Esophagus squamous epithelium (tissue), 5 donors: ENCODE measurements at places on chromosomes 11 and 22.

DNA sequence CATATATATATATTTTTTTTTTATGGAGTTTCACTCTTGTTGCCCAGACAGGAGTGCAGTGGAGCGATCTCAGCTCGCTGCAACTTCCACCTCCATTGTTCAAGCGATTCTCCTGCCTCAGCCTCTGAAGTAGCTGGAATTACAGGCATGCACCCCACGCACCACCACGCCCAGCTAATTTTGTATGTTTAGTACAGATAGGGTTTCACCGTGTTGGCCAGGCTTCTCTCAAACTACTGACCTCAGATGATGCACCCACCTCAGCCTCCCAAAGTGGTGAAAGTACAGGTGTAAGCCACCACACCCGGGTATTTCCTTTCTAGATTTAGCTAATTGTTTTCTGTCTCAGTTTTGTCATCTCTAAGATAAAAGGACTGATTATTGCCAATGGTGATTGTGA lies 821.1 kb downstream of the CNTN5 start:
- no peak for DNase-seq

DNA sequence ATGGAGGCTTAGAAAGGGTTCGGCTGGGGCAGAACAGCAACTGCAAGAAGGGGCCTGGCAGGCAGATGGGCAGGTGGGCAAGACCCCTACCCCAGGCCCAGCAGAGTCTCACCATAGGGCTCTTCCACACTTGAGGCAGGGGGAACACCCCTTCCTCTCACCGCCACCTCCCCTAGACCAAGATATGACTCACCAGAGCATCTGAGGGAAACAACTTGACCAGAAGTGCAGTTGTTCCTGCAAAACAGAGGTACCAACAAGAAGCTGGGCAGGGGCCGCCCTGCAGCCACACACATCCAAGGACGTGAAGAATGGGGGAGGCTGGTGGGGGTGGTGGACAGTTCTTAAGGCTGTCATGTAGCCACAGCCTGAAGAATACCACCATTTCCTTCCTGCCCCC lies 10.9 kb downstream of the TMPRSS5 start:
- DNase-seq = no peak

DNA sequence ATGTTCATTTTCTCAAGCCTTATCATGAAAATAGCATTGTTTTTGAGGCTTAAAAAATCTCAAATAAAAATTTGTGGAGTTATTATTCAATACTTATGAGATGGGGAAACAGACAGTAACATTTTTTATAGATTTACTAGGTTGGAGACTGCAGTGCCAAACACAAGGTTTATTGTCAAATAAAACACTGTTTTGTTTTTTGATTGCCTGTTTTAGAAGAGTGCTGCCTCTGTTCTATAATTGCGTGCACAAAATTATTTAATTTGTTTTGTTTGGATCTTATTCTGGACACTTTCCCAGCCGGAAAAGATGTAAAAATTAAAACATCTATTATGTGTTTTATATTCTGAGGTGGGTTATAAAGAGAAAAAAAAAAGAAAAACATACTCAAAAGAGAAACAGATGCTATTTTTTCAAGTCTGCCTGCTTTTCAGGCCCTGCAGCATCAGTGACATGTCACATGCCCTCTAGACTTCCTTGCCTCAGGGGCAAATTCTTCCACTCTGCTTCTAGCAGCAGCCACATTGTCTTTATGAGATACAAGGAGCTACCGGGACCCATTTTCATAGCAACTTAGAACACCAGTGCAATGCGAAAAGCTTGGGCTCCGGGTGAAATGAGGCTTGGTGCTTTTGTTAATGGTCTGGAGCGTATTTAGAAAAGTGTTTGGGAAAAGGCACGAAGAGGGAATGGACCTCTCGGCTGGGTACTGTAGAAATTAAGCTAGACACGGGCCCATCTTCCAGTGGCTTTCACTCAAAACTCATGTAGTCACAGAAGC lies 77.5 kb downstream of the EFCAB6 start:
- no peak for DNase-seq

DNA sequence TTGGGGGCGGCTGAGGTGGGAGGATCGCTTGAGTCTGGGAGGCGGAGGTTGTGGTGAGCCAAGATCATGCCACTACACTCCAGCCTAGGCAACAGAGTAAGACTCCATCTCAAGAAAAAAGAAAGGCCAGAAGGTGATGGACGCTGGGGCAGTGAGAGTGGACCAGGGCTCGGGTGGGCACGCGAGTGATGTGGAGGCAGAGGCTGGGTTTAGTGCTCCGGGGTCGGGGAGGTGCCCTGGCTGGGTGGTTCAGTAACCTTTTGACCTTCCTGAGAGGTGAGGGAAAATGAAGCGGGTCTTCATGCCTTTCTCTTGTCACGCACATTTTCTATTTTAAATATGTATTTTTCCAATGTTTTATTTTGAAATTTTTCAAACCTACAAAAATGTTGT lies 45.1 kb downstream of the ST14 start:
- DNase-seq = no peak

- no peak for DNase-seq
Observed at GRCh38 chr22:41429232-41429950, 17.2 kb downstream of the TOB2 start.

DNA sequence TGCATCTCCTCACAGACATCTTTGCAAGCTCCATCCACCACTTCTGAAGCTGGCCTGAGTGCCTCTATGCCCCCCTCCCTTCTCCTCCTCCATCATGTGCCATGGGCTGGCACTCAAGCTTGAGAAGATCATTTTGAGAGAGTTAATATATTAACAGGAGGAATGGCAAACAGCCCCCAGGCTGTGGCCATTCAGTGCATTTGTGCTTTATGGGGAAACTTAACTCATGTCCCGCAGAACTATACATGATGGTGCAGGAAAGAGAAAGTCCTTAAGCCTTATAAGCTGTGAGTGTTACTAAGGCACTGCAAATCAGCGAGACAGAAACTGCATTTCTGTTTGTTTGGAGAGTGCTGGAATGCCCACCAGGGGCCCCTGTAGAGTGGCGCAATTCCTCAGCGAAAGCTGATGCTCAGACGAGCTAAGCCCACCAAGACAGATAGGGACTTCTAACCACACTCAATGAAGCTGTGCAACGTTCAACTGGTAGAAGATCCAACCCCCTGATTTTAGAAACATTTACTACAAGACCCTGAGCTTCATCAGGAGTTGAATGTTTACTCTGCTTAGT lies 26.8 kb upstream of the PHLDA2 start:
- no peak for DNase-seq

GRCh38 chr11:45233121-45233803 lies 52.9 kb downstream of the SYT13 start:
- no peak for DNase-seq

DNA sequence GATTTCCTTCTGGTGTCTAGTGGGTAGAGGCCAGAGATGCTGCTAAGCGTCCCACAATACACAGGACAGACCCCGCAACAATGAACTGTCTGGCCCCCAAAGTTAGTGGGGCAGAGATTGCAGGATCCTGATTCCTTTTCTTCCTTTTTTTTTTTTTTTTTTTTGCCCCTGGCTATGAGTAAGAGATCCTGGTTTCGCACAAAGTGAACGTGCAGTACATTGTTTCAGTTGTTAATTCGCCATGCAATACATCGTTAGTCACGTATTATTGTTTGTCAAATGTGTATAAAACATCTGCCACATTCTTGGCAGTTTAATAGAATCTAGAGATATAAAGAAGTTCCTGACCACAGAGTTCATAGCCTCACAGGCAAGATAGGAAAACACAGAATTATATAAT lies 20.2 kb downstream of the ST3GAL4 start:
- no peak for DNase-seq

DNA sequence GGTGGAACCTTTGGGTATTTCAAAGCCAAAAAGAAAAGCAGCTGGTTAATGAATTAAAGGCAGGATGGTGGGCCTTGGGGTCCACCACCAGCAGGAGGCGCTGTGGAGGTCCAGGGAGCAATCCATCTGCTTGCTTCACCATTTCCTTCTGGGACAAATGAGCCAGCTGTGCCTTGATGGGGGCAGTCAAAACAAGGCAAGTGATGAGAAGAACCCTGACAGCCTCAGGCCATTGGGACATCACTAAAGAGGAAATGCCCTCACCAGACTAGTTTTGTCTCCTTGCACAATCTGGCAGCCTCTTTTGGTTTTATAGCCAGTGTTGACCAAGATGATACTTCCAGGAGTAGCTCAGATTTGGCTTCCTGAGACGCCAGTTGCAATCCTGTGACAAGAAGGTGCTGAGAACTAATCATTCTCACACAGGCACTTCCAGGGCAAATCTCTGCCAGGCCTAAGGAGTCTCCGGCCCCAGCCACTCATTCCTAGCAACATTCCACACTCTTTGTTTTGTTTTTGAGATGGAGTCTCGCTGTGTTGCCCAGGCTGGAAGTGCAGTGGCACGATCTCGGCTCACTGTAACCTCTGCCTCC lies 38.2 kb upstream of the WEE1 start:
- no peak for DNase-seq

DNA sequence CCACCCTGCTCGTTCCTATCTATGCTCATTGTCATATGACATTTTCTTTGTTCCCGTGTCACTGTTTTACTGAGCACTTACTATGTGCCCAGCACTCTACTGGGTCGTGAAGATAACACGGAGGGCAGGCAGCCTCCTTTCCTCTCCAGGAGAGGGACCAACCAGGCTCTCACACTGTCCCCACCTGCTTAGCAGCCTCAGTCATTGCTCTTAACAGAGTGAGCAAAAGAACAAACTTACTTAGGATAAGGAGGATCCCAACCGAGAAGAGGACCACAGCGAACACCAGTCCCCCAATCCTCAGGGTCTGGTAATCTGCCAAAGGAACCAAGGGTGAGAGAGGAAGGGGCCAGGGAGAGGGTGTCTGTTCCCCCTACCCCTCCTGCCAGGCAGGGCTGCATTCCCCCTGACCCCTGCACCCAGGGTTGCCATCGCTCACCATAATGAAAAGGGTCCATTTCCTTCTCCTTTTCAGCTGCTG lies 17.0 kb upstream of the FXYD2 start:
- no peak for DNase-seq

DNA sequence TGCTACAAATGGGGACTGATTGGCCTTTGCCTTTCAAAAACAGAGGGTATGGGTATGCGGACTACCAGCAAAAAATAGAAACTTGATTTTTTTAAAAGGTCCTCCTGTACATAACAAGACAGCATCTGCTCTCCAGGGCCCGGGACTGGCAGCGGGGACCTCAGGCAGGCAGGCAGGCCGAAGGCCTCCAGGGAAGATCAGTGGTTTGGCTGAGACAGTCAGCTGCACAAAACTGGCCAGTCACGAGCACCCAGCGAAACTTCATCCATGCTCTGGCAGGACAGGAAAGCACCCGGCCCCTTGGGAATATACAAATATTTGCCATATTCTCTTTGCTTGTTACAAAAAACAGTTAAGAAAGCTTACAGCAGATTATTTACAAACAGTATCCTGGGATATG lies 11.0 kb downstream of the RPL27A start:
- no peak for DNase-seq

- DNase-seq = no peak
Observed at GRCh38 chr11:121630041-121630440, 177.3 kb upstream of the SORL1-AS1 start.
